ENCODE measurements at places on chromosomes 12 and 14.

DNA sequence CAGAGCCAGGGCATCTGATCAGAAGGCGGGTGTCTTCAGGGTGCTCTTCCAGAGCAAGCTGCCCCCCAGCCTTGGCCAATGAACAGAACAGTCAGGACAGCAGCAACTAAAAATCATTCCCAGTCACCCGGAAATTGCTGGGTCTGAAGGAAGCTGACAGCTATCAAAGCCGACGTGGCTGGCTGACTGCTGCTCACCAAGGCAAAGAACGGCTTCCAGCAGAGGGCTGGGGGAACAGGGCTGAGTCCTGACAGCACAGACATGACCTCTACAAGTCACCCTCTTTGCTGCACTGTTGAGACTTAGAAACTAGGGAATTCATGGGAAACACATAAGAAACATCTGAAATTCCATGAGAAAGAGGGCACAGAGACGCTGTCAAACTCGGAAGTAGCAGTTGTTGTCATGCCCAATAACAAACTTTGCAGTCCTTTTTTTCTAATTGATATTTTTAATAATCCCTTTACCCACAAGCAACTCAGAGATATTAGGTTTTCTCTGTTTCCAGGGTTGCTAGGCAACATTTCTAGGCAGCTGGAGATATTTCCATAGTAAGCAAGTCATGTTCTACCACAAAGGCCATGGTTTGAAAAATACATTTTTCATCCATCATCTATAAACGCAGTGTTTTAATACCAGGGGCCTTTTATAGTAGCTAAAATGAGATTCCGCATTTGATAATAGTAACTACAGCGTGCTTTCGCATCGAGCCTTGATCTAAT, 365.2 kb downstream of the SEC23A start:
- no peak for DNase-seq

GRCh38 chr14:97426776-97427175, 629.6 kb downstream of the VRK1 start:
- no peak for DNase-seq

DNA sequence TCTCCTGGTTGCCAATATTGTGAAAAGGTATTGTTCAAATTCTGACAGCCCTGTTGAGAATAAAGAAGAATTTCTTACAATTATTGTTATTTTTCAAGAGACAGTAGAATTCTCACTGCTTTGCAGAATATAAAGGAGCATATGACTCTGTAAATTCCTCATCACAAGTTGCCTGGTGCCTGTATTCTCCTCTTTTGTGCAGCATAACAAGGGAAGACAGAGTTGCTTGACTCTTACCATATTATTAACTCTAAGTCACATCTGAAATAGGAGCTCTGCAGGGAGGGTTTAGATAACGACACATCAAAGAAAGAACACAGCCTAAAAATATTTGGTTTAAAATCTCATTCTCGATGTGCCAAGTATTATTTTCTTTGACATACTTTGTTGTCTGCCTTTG, 31.1 kb downstream of the MYF5 start:
- no peak for DNase-seq

GRCh38 chr12:107645630-107646333, 39.8 kb upstream of the PWP1 start:
- DNase-seq: no peak

DNA sequence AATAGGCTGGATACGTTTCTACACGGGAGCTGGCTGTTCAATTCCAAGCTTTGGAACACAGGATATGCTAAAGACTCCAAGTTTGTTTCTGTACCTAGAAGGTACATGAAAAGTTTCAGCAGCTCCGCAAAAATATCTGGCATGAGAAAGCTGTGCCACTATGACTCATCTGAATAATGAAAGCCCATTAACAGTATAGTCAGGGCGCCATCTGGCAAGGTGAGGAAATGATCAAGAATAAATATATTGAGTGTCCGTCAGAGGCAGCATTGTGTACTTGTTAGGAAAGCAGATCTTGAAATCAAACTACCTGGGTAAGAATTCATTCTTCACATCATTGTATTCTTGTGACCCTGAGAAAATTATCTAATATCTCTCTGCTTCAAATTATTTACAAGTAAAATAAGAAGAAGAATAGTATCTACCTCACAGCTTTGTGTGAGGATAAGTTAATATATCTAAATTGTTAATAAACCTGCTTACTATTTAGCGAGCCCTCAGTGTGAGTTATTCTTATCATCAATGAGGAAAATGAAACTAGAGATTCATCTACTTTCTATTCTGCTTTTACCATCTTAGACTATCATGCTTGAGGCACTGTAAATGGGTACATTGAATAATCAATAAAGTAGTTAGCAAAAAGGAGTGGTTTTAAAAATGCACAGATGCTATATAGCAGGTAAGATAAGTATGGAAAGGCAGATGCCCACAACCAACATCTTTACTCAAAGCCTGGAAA, 53.5 kb downstream of the FSCB start:
- DNase-seq: no peak

DNA sequence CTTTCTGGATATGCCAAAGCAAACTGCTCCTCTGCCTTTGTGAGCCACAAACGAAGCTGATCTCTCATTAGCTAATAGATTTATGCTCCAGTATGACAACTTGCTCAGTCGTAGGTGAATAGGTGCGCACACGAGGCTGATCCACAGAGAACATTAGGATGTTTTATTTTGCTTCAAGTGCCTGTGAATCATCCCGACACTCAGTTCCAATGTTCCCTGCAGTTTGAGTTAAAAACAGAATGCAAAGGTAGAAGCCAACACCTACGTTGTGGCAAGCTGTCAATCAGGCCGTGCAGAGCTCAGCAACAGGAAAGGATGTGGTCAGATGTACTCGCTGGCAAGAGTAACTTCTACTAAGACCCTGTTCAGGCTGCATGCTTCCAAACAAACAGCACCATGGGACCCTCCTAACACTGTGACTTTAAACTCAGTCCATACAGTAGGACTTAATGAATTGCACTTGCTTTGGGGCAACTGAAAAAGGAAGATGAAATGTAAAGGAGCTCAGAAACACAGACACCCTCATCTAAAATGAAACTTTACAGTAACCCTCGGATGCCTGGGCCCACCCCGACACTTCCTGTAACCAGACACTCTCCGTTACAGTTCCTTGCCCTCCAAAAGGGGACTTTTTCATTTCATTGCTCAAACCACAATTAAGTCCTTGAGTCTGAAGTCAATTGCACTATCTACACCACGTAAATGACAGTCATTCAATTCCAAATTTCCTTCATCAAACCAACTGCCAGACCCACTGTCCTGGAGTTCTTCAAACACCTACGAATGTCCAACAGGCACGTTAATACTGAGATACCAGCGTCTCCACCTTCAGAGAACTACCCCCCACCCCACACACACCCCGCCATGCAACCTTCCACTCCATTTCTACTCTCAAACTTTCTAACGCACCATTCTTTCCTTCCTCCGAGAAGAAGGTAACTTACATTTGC, 1.6 kb downstream of the CCDC88C start:
- peak; percentile 38 for DNase-seq

- DNase-seq: no peak
Observed at GRCh38 chr14:56004786-56005185, 113.4 kb upstream of the PELI2 start.

GRCh38 chr14:65098586-65098985, 3.7 kb downstream of the MAX start:
- DNase-seq: no peak

DNA sequence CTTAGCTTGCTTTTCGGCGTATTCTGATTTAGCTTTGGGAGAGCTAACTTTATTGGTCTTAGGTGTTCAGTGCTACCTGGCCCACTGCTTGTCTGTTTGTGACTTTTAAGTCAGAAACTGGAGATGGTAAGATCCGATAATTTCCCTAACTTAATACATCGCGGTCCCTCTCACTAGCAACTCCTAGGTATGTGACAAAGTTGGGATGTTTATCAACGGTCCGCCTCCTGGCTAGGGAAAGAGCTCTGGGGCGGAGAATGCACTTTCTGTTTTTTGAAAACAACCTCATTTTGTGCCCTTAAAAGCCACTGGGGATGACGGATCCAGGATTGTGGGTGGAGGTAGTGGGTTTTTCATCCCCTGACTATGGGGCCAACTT, 1.2 kb downstream of the CDKN1B start:
- DNase-seq: no peak

DNA sequence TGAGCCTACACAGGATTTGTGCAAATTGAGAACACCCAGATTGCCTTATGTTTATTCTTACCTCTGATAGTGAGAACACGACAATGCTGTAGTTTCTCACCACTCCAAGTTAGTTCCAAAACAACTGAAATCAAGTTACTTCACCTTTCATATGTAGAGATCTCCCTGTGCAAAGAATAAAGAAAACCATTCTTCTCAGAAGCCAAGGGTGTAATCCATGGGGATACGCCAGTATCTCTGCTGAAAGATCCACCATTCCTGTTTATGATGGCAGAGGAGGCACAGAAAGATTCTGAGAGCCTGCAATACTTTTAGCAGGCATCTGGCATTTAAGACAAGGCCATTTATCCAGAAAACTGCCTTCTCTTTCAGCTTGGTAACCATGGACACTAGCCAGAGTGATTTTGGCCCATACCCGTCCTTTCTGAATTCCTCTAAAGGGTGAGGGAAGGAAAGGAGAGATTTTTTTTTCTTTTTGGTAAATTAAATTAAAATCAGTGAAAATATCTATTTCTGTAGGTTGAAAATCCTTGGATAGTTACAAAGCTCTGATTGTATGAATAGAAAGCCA, 355.4 kb upstream of the FAR2 start:
- no peak for DNase-seq

GRCh38 chr12:31386364-31386777, 60.4 kb upstream of the SINHCAF start:
- DNase-seq: no peak

DNA sequence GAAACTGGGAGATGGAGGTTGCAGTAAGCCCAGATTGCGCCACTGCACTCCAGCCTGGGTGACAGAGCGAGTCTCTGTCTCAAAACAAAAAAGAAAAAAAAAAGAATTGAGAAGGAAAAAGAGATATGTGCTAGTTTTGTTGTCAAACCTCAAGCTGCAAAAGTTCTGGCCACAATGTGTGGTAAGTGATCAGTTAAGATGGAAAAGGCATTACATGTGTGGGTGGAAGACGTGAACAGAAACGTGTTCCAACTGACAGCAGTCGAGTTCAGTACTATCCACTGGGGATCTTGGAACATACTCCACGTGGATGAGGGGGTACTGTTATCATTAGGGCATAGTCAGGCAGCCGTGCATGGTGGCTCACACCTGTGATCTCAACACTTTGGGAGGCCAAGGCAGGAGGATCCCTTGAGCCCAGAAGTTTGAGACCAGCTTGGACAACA, 17.3 kb downstream of the GPR68 start:
- DNase-seq: no peak

- DNase-seq: no peak
Observed at GRCh38 chr12:107903341-107904061, 129.0 kb downstream of the ASCL4 start.

DNA sequence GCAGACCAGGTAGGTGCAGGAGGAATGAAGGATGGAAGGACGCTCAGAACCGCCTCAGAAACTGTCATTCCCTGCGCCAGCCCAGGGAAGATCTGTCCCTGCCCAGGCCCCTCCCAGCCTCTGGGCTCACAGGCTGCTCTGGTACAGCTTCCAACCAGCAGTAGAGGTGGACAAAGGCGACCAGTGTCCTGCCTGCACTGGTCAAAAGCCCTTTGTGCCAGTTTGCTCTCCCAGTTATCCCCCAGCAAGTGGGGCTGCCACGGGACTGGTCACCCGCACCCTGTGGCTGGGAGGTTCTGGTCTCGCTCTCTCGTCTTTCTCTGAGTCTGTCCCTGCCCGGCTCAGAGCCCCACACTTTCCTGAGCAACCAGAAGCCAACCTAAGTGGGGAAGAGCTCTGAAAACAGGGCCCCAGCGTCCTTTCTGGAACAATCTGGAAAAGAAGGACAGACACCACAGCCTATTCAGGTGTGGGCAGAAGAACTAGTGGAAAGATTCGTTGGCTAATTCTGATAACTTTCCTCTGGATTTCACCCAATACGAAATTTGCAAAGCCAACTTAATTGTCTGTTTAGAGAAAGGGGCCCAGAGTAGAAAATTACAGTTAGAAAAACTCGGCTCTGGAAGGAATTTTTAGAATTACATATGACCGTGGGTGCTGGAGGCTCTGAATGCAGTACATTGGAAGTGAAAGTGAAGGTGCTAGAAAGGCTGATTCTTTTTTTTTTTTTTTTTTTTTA, 21.7 kb downstream of the SNRNP35 start:
- DNase-seq: no peak

- no peak for DNase-seq
Observed at GRCh38 chr12:96425321-96425720, 25.1 kb upstream of the CDK17 start.

DNA sequence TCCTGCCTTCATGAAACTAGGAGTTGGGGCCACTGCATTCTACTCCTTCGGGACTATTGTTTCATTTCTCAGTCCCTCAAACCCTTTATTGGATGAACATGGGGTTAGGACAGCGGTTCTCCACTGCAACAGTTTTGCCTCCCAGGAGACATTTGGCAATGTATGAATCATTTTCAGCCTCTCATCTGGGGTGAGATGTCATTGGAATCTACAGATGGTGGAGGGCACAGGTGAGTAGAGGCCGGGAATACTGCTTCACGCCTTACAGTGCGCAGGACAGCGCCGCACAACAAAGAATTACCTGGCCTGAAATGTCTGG, 649 bp upstream of the GNPNAT1 start:
- no peak for DNase-seq

DNA sequence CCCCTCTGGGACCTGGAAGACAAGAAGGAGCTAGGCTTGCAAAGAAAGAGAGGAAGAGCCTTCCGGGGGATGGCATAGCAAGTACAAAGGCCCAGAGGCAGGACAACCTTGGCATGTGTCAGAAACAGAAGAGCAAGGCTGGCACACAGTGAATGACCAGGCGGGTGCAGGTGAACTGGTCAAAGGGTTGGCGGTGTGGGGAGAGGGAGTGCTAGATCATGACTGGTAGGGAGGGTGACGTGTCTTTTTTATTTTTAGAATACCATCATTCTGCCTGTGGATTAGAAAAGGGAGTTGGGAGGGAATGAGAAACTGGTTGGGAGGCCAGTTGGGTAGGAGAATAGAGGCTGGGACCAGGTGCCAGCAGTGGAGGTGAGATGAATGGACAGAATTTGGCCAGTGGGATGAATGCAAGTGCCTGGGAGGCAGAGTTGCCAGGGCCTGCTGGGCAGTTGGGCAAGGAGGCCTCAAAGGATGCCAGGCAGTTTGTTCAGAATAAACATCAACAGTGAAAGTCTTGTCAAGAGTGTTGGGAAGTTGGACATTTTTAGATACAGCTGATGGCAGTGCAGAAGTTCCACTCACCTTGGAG, 168.3 kb downstream of the CACNA1C start:
- no peak for DNase-seq

DNA sequence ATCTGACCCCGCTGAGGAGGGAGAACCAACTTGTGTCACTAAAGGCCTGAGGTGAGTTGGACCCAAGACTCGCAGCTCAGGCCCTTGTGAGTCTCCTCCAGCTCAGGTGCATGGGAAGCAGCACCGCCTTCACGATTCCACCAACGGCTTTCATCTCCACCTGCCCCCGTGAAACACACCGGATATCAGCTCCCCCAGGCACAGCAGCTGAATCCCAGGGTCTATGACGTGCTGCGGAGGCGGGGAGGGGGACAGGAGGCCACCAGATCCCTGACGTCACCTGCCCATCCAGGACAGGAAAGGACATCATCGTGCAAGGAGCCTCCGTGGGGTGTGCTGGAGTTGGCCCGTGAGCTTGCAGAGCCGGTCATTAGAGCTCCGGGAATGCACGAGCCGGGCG, 18.5 kb upstream of the SFSWAP start:
- DNase-seq: no peak

Measured in activated CD8-positive, alpha-beta memory T cell treated with anti-CD3 and anti-CD28 coated beads for 1 hour (primary cell).